COLO829 (cell line): ENCODE measurements at places on chromosomes 6 and 20.
A peak's percentile ranks its signal among the peaks of the same experiment; 100 is the strongest.

GRCh38 chr6:54050750-54051149 is 60.5 kb upstream of the MLIP start:
- DNase-seq = no peak

DNA sequence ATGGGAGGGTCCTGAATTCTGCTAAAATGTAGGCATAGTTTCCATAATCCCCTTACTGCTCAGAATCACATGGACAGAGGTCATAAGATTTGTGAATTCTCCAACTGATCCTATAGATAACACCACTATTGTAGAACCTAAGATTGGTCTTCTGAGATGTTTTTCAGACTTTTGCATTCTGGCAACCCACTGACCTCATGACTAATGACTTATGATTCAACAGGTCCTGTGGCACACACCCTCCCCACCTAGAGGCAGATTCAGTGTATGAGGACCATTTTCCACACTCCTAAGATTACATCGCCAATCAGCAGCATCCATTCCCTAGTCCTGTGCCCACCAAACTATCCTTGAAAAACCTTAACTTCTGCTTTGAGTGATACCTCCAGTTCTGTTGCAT is 207.2 kb downstream of the BTBD9 start:
- peak; percentile 8 for DNase-seq

- DNase-seq = no peak
Measured at GRCh38 chr6:169215201-169215681, 38.4 kb downstream of the THBS2 start.

DNA sequence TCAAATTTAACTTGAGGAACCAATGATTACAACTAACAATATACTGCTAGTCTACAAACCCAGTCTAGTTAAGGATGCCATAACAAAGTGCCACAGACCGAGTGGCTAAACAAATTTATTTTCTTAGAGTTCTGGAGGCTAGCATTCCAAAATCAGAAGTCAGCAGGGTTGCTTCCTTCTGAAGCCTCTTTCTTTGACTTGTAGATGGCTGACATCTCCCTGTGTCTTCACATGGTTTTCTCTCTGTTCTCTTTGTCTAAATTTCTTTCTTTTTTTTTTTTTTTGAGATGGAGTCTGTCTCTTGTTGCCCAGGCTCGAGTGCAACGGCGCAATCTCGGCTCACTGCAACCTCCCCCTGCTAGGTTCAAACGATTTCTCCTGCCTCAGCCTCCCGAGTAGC is 56.1 kb downstream of the NCOA3 start:
- no peak for DNase-seq

DNA sequence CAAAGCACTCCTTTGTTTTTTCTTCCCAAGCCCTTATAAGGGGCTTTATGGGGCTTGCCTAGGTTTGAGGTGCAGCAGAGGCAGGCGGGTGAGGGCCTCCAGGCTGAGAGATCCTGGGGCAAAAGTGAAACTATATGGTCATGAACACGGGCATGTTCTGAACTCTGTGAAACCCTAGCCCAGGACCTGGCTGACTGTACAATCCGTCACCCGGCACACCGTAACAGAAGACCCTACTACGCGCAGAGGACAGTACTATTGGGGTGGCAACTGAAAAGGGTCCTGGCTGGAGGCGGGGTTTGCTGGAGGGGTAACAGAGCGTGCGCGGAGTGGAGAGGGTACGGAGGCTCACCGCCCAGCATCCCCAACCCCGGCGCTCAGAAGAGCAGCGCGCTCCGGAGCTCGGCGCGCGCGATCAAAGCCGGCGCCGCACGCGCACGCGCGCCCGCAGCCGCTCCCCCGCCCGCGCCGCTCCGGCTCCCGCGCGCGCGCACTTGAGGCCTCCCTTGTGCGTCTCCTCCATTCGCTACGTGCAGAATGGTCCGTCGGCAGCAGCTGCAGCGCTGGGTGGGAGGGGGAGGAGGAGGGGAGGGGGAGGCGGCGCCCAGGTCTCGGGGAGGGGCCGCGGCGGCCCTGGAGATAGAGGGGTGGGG is 54.2 kb downstream of the MRPL14 start:
- DNase-seq = peak; percentile 96
